ENCODE measurements at places on chromosomes 11 and 22.

DNA sequence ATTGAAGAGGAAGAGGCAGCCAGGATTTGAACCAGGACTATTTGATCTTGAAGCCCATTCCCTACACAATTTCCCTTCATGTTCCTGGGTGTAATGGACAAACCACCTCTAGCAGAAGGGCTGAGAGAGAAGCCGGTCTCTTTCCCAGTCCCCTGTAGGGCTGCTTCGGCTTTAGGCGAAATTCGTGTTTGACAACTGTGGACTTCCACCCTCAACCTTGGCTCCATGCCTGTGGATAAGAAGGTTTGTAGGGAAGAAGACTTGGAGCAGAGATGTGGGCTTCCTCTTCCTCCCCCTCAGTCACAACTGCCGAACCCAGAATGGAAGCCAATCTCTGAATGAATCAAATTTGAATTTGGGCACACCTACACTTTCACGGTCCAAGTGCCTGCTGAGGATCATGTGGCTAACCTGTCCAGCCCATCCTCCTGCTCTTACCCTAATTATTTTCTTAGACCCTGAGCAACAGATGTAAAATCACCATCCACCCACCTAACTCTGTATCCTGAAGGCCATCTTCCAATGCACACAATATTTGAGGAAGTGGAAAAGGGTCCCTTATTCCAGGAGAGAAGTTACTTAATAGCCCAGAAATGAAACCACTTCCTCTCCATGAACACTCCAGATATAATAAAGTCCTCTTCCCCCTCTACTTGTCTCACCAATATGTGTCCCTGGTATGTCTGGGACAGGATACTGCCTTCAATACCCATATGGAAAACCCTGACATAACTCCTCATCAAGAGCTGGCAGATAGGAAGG lies 10.1 kb upstream of the SCN2B start:
- DNase-seq: no peak

DNA sequence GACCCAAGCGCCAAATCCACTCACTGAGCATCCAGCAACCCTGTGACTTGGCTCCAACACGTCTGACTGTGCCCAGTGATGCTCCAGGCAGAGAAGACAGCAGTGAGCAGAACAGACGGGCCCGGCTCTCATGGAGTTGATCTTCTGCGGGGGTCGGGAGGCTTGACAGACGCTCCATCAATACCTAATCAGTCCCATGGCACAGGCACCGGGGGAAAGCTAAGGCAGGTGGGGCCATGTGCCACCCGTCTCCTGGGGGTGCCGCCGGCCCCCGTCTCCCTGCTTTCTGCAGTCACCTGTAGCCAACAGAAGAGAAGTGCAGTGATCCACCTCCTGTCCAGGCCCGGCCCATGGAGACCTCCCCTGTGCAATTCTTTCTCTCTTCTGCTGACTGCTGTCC lies 47.5 kb downstream of the LINC01488 start:
- no peak for DNase-seq

- no peak for DNase-seq
Observed at GRCh38 chr11:128814856-128815705, 52.0 kb downstream of the KCNJ1 start.

- no peak for DNase-seq
Observed at GRCh38 chr11:13289081-13289480, 11.5 kb downstream of the BMAL1 start.

DNA sequence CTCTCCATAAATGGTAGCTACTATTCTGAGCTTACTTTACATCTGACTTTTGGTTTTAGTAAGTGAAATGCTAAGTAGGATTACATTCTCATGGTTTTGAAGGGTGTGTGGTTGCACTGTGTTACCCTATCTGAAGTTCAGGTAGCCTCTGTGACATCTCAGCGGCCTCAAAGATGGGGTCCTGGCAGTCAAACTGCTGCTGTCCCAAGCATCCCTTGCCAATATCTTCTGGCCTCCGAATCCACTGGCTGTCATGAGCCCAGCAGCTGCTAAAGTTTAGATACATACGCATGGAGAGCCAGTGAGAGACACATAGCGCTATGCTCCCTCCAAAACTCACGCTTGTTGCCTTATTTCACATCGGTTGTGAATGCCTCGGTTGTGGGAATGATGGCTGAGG lies 34.9 kb downstream of the UBASH3B start:
- no peak for DNase-seq

DNA sequence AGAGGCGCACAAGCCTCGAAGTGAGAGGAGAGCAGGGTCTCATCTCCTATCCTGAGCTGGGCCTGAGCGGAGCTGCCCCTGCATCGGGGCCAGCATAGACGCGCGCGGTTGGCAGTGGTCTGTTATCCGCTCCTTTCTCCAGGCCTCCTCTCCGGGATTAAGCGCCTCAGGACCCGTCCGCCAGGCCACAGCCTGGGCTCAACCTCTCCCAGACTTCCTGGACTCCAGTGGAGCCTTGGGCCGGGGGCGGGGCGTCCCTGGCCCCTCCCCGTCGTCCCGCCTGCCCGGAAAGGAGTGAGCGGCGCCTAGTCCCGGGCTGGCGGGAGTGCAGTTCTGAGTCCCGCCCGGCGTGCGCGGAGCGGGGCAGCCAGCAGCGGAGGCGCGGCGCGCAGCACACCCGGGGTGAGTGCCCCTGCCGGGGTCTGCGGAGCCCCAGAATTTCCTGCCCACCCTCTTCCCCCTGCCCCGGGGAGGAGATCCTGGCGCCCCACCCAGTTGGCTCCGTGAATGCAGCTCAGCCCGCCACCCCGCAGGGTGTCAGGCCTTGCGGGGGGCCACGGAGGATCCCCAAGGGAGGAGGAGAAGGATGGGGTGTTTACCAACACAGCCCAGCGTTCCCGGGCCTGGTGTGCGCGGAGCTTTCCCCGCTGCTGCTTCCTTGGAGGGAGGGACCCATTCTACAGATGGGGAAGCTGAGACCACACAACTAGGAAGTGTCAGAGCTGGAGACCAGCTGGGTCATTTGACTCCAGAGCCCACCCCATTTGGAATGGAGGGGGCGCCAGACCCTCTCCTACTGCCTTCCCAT lies at the start of gene TCIRG1:
Gene TCIRG1, plus strand, starts transcription at position 308 of the 808 bp plus-strand sequence. CDS start 2,247 bp downstream, outside the sequence.
- no peak for DNase-seq

GRCh38 chr22:44926124-44926475 lies 83.7 kb downstream of the PHF21B start:
- DNase-seq: no peak

GRCh38 chr11:125724125-125724524 lies 22.0 kb upstream of the PATE1 start:
- no peak for DNase-seq

GRCh38 chr22:23424031-23424430 lies 156.1 kb downstream of the IGLL1 start:
- DNase-seq: no peak

DNA sequence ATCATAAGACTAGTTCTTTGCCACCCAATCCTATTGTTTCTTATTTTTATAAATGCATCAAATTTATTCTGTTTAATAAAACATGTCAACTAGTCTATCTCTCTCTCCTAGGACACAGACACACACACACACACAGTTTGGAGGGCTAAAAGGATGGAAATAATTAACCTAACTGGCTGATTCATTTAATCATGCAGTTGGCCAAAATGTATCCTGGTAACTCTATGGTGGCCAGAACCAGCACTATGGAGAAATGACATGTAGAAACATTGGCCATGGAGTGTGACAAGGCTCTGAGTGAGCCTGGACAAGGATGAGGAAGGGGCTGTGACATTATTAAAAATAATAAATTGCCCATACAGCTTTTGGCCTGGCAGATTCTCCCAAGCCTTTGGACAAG lies 64.1 kb downstream of the CLPB start:
- DNase-seq: no peak

DNA sequence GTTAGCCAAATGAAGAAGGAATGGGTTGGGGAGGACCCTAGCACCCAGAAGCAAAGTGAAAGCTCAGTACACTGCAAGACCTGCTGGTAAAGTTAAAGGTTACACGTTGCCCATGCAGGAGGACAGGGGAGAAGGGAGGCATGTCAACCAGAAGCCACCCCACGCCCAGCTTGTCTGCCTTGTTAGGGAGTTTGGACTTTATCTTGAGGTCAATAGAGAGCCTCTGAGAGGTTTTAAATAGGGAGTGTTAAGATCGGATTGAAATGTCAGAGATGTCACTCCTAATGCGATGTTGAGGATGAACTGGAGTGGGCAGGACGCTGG lies 18.7 kb upstream of the PEX26 start:
- no peak for DNase-seq

DNA sequence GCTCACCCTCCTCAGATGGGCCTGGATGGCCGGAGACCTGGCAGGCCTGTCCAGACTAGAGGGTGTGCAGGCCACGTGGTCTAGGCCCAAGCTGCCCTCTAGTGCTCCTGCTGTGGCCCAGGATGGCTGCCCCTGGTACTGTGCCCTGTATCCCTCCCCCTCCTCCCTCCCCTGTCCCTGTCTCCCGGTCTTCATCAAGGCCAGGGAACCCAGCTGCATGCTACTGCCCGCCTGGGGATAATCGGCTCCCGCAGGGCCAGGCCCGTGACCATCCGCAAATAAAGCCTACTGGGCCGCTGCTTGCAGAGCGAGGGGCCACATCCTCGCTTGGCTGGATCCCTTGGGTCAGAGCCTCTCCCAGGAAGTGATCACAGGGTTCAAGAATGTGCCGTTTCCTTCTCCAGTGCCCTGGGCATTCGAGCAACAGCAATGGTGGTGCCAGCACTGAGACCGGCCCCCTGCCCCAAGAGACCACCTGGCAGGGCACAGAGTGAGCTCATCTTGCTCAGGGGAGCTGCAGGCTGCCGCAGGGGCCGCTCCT lies 51.1 kb downstream of the WNT7B start:
- DNase-seq: no peak

DNA sequence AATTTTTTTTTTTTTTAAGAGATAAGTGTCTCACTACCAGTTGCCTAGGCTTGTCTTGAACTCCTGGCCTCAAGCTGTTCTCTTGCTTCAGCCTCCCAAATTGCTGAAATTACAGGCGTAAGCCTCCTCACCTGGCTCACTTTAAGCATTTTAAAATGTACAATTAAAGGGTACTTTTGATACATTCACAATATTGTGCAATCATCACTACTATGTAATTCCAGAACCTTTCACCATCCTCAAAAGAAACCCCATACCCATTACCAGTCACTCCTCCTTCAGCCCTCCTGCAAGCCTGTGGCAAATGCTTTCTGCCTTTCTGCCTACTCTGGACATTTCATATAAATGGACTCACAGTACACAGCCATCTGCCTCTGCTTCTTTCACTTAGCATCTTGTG lies 34.5 kb upstream of the WT1 start:
- no peak for DNase-seq

- DNase-seq: no peak
Observed at GRCh38 chr22:34761111-34761510, 304.8 kb upstream of the ISX start.

DNA sequence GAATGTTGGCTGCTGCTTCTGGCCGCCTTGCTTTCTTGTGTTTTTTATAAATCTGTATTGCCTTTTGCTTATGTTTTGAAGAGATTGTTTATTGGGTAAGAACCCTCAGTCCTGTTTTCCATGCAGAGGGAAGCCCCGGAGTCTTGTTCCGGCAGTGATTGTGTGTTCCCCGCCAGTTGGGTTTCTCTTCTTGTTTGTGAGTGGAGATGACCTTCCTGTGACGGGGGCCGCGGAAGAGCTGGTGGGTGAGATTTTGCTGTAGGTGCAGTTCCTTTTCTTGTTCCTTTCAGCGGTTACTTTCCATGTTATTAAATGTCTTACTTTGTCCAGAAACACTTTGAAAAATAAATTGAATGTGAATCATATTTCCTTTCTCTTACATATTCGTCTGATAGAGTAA lies 8.3 kb downstream of the TBC1D22A start:
- no peak for DNase-seq

DNA sequence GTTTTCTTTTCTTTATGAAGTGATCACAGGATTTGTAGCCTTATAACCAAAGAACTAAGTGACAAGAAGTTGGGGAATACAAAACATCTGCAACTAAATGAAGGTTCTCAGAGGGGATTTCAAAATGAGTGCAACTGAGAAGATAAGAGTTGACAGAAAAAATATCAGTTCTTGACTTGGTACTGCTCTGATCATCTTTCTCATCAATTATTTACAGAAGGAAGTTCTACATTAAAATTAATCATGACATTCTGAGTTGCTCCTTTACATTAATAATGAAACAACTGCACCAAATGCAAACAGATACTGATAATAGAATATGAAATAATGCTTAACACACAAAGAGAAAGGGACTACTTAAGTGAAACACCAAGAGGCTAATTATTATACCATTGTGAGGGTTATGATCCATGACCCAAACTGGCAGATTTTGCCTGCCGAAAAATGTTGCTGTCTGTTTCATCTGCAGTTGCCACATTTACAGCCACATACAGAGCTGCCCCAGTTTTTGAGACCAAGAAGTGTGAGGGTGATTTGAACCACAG lies 561.9 kb upstream of the ANO5 start:
- no peak for DNase-seq

- DNase-seq: no peak
Observed at GRCh38 chr22:22674467-22674866, 30.1 kb downstream of the GGTLC2 start.

DNA sequence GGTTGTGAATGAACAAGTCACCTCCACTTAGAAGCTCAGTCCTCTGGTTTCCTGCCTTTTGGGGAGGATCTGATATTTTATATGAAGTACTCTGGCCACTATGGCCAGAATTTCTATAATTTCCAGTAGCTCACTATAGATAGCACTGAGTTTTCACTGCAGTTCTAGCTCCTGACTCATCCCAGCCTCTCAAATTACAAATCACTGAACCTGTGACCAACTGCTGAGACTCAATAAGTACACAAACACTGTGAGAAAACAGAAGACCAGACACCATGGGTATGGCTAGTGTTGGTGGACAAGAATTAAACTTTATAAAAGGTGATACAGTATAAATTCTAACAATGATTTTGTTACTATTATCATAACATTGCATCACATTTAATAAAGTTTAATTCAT lies 47.1 kb upstream of the UCP3 start:
- no peak for DNase-seq

DNA sequence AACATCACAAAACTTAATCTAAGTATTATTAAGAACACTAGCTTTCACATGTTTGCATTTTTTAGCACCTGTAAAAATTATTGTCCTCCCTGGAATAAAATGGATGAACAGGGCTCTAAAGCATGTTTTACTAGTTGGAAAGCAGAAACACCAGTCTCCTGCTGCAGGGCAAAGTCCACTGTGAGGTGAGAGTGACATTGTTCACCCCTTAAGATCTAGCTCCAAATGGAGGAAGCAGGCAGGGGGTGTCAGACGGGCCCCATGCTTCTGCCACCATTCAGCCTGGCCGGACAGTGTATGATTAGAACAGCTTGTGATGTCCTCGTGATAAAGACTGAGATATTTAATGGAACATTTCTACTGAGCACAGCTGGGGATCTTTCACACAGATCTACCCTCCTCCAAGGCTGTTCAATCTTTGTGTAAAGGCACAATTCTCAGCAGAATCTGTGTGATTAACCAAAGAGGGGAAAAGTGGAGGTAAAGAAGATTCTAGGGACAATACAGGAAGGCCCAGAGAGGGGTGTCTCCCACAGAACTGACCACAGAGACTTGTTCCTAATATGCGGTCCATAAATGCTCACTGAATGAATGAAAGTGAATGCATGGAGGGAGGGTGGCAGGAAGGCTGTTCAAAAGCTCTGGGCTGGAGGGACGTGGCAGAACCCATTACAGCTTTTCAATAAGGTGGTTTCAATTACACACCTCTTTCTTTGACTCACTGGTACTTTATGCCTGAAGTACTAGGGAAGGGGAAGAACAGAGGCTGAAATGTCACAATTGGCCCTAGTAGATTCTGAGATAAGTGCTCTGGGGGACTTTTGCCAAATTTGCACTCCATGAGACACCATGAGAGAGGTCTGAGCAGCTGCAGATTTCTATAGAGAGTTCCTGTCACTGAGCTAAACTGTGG lies 239.1 kb upstream of the ARHGAP20 start:
- no peak for DNase-seq

- DNase-seq: no peak
Observed at GRCh38 chr11:110207123-110207522, 89.3 kb downstream of the RDX start.

GRCh38 chr22:40281717-40282116 lies 64.6 kb upstream of the ADSL start:
- no peak for DNase-seq
